ENCODE measurements at places on chromosomes 7 and 10. TPM values are rescaled to one million over a fixed set of nuclear protein-coding genes. Genes with fewer than 3 reads are reported as not detected.

The SFTPD gene
- not detected for total RNA-seq

The LRGUK gene
- total RNA-seq, result 0.20 TPM

The LRRC17 gene
- total RNA-seq, result 0.18 TPM

The PAPOLB gene
- total RNA-seq, result not detected

The SAMD9L gene
- total RNA-seq, result 96.4 TPM

The GALNT11 gene
- 16.3 TPM for total RNA-seq

The CCDC71L gene
- total RNA-seq, result 19.5 TPM

The CH25H gene
- not detected for total RNA-seq
